Cardiac fibroblast (primary cell): ENCODE measurements at places on chromosomes 2 and 18.

- no peak for DNase-seq
These were observed 88.4 kb upstream of the SP3 start for GRCh38 chr2:174053355-174054151.

GRCh38 chr2:71720596-71721361 is 267.4 kb downstream of the DYSF start:
- DNase-seq: no peak

DNA sequence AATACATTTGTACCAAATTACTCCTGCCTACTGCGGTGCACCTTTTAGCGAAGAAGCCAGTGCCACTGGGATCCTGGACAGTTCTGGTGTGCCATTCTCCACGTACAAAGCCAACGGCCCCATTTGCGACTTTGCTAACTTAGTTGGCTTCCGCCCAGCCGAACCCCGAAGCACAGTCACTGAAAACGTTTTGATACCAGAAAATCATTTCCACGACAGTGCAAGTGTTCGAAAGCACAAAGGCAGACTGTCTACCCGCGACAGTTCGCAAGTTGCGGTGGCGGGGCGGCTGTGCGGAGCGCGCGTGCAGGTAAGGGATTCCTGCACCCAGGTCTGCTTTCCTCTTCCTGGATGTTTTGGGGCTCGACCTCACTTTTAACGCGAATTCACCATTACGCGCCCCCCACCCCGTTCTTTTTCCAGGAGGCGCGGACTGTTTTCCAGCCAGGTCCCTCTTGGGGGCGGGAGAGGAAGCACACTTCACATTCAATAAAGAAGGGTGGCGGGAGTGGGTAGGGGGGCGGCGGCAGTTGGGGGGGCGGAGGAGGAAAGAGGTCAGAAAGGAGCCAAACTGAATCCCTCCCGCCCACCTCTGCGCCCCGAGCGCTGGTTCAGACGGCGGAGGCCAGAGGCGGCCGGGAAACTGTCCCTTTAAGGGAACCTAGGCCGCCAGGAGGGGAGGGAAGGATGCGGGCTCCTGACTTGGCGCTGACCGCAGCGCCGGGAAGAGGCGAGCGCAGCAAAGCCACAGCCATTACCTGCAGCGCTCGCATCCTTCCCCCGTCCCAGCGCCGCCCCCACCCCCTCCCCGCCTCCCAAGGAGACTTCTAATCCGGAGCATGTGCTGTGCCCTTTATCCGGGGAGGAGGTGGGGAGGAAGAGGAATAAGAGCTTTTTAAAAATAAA is 107.4 kb upstream of the KCTD1 start:
- peak; percentile 49 for DNase-seq

GRCh38 chr18:50159654-50160046 is 35.3 kb downstream of the MYO5B start:
- no peak for DNase-seq

- DNase-seq: no peak
These were observed 55.3 kb upstream of the ID2 start for GRCh38 chr2:8626572-8626971.

DNA sequence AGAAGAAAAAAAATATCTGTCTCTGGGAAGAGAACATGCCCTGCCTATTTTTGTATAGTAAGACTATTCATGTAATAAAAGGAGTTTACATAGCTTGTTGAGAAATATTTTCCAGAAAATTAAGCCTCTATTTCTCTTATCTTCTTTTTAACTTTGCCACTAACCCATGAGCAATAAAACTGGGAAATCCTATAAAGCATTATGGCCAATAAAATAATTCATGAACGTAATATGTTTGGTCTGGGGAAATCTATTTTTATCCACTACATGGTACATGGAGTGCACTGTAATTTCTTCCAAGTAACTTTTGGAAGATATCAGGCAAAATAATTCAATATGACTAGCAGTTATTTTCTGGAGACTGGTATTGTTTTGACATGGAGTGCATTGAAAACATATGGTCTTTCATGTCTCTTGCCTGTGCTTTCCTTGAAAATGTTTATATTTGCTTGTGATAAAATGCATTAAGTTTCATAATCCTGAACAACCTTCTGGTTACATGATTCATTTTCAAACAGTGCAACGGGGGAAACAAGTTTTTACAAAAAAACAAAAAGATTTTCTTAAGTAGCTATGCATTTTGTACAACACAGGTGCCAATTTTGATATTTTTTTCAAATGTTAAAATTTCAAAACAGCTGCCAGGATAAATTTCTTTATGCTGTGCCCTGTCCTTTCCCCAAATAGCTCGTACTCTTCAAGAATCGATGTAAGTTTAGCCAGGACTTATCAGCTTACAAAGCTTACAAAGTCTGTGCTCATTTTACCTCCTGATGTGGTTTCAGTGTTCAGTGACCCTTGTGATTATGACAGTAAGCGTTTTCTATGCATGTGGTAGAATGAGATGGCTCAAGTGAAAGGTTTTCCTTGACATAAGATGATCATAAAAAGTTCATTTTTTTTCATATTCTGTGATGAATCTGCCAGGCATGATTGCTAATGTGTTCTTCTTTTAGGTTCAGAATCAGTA is 194.5 kb downstream of the UBE2E3 start:
- DNase-seq: peak; percentile 25

- DNase-seq: no peak
These were observed 157.1 kb downstream of the ACTR3 start for GRCh38 chr2:114046866-114047435.

GRCh38 chr18:48790226-48790863 is 160.4 kb downstream of the SMAD7 start:
- DNase-seq: peak; percentile 76

DNA sequence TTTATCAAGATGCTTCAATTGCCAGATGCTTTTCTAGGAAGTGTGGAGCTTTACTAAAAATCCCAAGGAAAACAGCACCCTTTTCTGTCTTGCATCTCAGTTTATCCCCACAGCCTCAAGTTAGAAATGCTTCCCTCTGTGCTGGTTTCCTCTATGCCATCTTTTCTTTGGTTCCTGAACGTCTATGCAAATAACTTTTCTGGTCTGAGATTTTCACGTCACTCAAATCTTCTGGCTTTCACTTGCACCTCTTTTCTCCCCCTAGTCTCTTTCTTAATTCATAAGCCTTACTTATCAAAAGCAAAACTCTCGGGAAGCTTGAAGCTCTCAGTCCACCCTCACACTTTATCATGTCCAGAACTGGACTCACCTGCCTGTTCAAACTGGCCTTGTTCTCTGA is 33.9 kb downstream of the ARHGAP25 start:
- no peak for DNase-seq

DNA sequence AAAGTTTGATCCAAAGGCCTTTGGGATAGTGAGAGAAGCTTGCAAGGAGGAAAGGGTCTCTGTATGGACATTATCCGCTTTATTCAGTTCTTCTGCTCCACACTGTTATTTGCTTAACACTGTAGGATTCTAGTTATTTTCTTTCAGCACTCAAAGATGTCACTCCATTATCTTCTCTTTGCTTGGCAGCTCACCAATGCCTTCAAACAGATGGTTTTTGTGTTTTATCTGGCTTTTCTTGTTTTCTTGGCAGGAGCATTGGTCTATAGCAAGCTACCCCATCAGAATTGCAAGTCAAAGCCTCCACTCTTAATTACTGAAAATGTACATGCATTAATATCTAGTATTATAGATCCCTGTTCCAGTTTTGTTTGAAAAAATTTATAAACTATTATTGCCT is 138.8 kb downstream of the EVA1A start:
- DNase-seq: peak; percentile 32

DNA sequence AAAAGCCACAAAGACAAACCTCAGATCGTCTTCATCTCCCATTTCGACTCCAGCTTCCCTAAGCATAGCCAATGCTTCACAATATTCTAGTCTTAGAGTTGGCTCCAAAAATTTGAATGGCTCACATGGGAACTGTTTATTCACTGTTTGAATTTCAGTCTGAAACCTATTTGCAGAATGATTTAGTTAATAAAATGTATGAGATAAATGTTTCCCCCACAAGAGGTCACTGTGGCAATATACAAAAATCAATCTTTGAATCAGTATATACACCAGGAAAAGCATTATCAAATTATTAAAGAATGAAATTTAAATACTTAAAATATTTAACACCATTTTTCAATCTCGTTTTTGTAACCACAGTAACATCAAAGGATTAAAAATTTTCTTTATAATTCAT is 40.0 kb upstream of the MCM6 start:
- peak; percentile 65 for DNase-seq

- DNase-seq: peak; percentile 77
These were observed 28.1 kb upstream of the MYCN start for GRCh38 chr2:15912203-15912602.

DNA sequence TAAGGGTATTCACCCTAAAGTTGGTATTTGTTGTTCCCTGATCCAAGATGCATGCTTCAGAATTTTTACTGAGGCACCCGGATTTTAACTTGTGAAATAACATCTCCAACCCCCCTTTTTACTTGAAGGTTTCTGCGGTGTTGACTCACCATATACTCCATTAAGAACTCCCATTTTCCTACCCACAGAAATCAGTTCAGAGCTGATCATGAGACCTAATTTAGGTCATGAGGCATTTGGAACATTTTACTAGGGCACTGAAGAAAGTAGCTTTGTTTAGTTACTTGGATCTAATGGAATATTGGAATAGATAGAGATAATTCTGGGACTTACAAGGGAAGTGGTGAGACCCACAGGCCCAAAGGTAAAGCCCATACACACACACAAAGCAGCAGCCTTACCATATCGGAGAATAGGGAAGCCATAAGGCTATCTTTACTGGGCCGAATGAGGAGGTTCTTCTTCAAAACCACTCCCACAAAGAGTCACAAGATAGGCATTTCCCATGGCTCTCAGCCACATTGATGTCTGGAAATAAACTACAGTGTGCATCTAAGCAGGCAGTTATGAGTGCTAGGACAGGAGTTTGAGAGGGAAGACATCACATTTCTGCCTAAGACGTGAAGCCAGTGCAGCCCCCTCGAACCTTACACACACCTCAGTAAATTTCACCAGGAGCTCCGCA is 681.0 kb upstream of the LRRTM4 start:
- DNase-seq: no peak
